Memory B cell (primary cell): ENCODE measurements at places on chromosomes 11 and 22.

- H3K27me3 ChIP-seq: no peaks in the 10 kb centered on the region
- H3K27ac ChIP-seq: peak overlapping the region; percentile 82
- H3K36me3 ChIP-seq: peaks cover 11% of the 10 kb centered on the region
- H3K4me1 ChIP-seq: peaks cover 28% of the 10 kb centered on the region
- peak overlapping the region; percentile 90 for H3K4me3 ChIP-seq
- no peak for DNase-seq
Measured at GRCh38 chr22:36387709-36387958, 133 bp downstream of the MYH9 start.

DNA sequence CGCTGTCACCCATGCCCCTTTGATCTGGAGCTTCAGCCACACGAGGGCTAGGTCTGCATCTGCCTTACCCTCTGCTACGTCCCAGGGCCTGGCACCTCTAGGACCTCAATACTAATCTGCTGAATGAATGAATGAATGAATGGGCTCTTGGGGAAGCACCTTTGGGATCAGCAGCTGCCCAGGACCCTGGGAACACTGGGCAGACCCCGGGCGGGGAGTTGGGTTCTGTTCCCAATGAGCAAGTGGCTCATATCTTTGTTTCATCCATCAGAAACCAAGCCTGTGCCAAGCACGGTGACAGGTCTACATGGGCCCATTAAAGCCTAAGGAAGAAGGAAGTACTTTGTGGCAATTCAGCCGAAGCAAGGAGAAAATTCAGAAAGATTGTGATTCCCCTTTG, 41.5 kb upstream of the SHISAL1 start:
- no peaks in the 10 kb centered on the region for H3K36me3 ChIP-seq
- no peak for DNase-seq
- no peaks in the 10 kb centered on the region for H3K4me1 ChIP-seq
- H3K4me3 ChIP-seq: no peak overlapping the region

GRCh38 chr22:17858033-17858432, 83.8 kb upstream of the BID start:
- no peak for DNase-seq
- no peak overlapping the region for H3K27ac ChIP-seq
- peaks cover 10% of the 10 kb centered on the region for H3K36me3 ChIP-seq
- H3K27me3 ChIP-seq: no peaks in the 10 kb centered on the region

DNA sequence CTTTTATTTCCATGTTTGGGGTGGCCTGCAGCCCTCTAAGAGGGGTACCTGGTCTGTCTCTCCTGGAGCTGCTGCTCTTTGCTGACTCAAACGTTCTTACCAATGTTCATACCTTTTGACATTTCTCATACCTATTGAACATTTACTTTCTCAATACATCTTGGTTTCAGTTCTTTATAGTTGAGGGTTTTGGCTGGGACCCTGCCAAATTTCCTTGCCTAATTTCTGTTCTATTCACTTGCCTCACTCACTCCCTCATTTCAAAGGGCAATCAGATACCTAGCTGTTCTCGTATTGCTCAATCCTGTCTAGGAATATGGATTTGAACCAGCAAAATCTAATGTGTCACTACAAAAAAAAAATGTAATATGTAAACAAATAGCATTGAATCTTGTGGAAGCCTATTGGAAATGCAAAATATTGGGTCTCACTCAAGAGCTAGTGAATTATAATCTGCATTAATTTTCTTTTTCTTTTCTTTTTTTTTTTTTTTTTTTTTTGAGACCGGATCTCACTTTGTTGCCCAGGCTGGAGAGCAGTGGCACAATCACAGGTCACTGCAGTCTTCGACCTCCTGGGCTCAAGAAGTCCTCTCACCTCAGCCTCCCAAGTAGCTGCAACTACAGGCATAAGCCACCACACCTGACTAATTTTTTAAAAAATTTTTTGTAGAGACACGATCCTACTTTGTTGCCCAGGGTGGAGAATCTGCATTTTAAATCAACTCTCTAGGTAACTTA, 7.5 kb downstream of the OR6M1 start:
- H3K27ac ChIP-seq: no peak overlapping the region
- no peaks in the 10 kb centered on the region for H3K36me3 ChIP-seq
- DNase-seq: no peak
- peaks cover 2% of the 10 kb centered on the region for H3K27me3 ChIP-seq

- peaks cover 13% of the 10 kb centered on the region for H3K4me1 ChIP-seq
- no peak for DNase-seq
- peak overlapping the region; percentile 28 for H3K27ac ChIP-seq
- no peaks in the 10 kb centered on the region for H3K27me3 ChIP-seq
- H3K36me3 ChIP-seq: peaks cover 27% of the 10 kb centered on the region
- H3K4me3 ChIP-seq: no peak overlapping the region
Measured at GRCh38 chr22:45693835-45694234, 22.2 kb downstream of the ATXN10 start.

GRCh38 chr11:109300211-109300610, 121.8 kb upstream of the C11orf87 start:
- H3K27me3 ChIP-seq: no peaks in the 10 kb centered on the region
- no peaks in the 10 kb centered on the region for H3K4me1 ChIP-seq
- H3K27ac ChIP-seq: no peak overlapping the region
- no peaks in the 10 kb centered on the region for H3K36me3 ChIP-seq
- DNase-seq: no peak

- H3K4me1 ChIP-seq: peaks cover 2% of the 10 kb centered on the region
- H3K27ac ChIP-seq: no peak overlapping the region
- no peak for DNase-seq
Measured at GRCh38 chr11:17600316-17601255, 53.5 kb downstream of the OTOG start.

- no peaks in the 10 kb centered on the region for H3K4me1 ChIP-seq
- no peak for DNase-seq
- no peaks in the 10 kb centered on the region for H3K36me3 ChIP-seq
- H3K4me3 ChIP-seq: no peak overlapping the region
- no peak overlapping the region for H3K27ac ChIP-seq
- H3K27me3 ChIP-seq: peaks cover 19% of the 10 kb centered on the region
Measured at GRCh38 chr22:49685686-49686085, 142.0 kb downstream of the BRD1 start.

DNA sequence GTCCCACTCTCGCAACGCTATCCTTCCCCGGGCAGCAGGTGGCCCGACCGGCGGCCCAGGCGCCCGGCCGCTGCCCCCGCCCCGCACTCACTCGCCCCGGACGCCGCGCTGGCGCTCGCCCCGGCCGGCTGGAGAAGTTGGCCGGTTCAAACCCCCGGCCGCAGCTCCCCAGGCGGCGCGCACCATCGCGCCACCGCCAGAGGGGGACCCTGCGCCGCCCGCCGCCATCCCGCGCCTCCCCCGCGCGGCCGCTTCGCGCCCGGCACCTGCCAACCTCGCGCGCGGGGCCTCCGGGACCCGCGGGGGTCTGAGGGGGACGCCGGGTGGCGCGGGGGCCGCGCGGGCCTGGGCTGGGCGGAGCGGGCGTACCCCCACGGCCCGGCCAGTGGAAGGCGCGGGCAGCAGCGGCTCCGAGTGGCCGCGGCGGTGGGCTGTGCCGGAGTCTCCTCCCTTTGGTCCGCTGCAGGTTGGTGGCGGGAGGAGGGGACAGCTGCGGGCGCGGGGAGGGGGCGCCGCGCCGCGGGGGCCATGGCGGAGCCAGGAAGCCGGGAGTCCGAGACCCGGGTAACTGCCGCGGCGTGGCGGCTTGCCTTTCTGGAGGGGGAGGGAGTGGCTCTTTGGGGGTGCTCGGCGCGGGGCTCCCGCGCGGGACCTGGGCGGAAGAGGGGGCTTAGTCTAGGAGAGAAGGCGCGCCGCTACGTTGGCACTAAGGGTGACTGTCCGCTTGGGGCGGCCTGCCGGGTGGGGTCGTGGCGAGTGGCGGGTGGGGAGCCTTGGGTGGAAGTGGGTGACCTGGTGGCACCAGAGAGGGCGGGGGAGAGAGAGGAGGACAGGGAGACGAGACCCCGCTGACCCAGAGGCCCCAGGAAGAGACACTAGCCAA, at the start of the genes MPST and TST:
Gene MPST (plus strand): TSS at position 434 of the 883 bp plus-strand sequence. CDS start 95 bp downstream, at position 529.
Gene TST (minus strand): TSS at position 139 of the 883 bp plus-strand sequence. CDS start 715 bp downstream, outside the sequence.
- H3K36me3 ChIP-seq: no peaks in the 10 kb centered on the region
- DNase-seq: peak; percentile 41
- H3K27me3 ChIP-seq: peaks cover 1% of the 10 kb centered on the region
- H3K27ac ChIP-seq: peak within 1 kb of the TSS; percentile 20
- H3K4me3 ChIP-seq: peak within 1 kb of the TSS; percentile 84

DNA sequence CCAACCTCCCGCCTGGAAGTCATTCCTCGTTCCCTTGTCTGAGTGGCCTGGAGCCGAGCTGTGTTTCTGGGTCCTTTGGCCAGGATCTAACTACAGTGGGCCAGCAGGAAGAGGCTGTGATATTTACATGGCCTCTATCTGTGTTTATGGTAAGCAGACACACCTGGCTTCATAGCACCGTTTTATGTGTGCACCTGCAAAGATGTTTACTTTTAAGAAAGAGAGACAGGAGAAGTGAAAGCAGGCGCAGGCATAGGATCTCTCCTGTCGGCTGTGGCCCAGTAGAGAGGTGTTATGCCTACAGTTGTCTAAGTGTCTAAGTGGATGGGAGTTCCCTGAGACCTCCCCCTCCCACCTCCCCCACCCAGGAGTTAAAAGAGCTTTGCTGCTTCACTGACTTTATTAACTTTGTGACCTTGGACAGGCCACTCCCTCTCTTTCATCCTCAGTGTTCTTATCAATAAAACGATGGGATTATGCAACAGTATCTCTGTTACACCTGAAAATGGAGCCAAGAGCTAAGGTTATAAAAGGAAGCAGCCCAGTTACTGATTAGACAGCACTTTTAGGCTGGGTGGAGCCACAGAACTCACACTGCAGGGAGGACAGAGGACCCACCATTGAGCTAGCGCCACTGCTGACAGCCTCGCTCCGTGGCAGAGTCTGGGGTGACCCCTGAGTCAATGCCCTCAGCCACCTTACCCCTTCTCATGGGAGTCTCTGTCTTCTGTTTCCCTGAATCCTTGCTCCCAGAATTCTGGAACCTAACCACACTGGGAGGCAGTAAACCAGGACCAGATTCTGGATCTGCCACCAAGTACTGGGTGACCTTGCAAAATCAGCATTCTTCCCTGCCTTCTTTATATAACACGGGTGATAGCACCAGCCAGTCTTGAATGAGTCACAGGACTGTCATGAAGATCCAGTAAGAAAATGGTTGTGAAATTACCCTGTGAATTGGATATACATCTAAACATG, 22.0 kb downstream of the ST14 start:
- peak overlapping the region; percentile 96 for H3K27ac ChIP-seq
- peak; percentile 34 for DNase-seq
- H3K4me1 ChIP-seq: peaks cover 54% of the 10 kb centered on the region
- peak overlapping the region; percentile 73 for H3K4me3 ChIP-seq
- H3K27me3 ChIP-seq: no peaks in the 10 kb centered on the region
- H3K36me3 ChIP-seq: peaks cover 5% of the 10 kb centered on the region

DNA sequence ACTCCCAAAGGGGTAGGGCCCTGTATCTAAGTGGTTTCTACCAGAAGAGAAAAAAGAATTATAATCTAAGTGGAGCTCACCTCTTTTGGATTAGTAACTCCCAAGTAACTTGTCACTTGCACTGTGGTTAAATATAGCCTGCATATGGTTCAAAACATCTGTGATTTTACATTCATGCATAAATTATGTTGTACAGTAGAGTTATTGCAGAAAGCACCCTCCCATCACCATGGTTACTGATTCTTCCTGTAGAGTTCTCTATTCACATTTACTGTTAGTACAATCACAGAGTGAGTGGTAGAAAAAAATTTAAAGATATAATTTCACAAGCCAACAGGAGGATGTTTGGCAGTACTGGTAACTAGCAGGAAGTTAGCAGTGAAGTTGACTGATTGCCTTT, 80.4 kb downstream of the LRRC4C start:
- H3K4me1 ChIP-seq: no peaks in the 10 kb centered on the region
- no peak overlapping the region for H3K27ac ChIP-seq
- no peak for DNase-seq
- no peak overlapping the region for H3K4me3 ChIP-seq
- H3K27me3 ChIP-seq: no peaks in the 10 kb centered on the region
- H3K36me3 ChIP-seq: no peaks in the 10 kb centered on the region

GRCh38 chr11:102832612-102833011, 10.8 kb downstream of the MMP3 start:
- H3K4me3 ChIP-seq: no peak overlapping the region
- H3K4me1 ChIP-seq: no peaks in the 10 kb centered on the region
- H3K27me3 ChIP-seq: peaks cover 13% of the 10 kb centered on the region
- H3K36me3 ChIP-seq: no peaks in the 10 kb centered on the region

- peaks cover 2% of the 10 kb centered on the region for H3K27me3 ChIP-seq
- no peak overlapping the region for H3K27ac ChIP-seq
- no peak for DNase-seq
- peaks cover 3% of the 10 kb centered on the region for H3K4me1 ChIP-seq
Measured at GRCh38 chr11:73234471-73235181, 16.5 kb downstream of the P2RY2 start.

GRCh38 chr11:88809126-88809525, 256.7 kb downstream of the GRM5 start:
- no peaks in the 10 kb centered on the region for H3K36me3 ChIP-seq
- H3K4me3 ChIP-seq: no peak overlapping the region
- DNase-seq: no peak

DNA sequence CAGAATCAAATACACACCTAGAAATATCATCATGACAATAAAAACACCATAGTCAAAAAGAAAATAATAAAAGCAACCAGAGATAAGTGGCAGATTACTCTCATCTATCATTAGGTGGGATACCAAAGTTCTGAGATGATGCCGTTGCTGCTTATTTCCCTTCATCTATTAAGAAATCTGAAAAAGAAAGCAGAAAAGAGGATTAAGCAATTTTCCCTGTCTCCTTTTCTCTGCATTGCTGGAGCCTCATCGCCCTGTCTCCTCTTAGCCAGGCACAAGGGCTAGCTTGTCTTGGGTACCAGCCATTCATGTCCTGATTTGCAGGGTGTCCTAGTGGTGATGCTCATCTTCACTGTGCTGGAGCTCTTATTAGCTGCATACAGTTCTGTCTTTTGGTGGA, 3.9 kb upstream of the MS4A14 start:
- no peak overlapping the region for H3K4me3 ChIP-seq
- peaks cover 45% of the 10 kb centered on the region for H3K4me1 ChIP-seq
- no peak for DNase-seq
- no peaks in the 10 kb centered on the region for H3K27me3 ChIP-seq
- no peak overlapping the region for H3K27ac ChIP-seq

DNA sequence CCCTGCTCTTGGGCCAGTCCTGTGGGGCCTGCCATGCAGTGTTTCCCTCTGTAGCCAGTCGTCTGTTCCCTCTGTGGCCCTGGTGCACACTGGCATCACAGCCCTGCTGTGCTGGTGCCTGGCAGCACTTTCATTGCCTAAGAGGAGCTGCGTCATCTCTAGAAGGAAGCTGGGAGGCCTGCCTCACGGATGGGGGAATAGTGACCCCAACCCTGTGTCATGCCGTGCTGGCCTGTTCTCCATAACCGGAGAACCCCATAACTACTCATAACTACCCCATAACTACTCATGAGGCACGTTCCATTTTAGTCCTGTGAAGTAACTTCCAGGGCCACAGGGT, 14.0 kb downstream of the RAB36 start:
- H3K27ac ChIP-seq: no peak overlapping the region
- H3K4me3 ChIP-seq: no peak overlapping the region
- no peaks in the 10 kb centered on the region for H3K36me3 ChIP-seq
- H3K27me3 ChIP-seq: no peaks in the 10 kb centered on the region
- H3K4me1 ChIP-seq: peaks cover 5% of the 10 kb centered on the region

GRCh38 chr11:67277231-67277961, 11.1 kb downstream of the GRK2 start:
- peaks cover 41% of the 10 kb centered on the region for H3K4me1 ChIP-seq
- no peaks in the 10 kb centered on the region for H3K27me3 ChIP-seq
- H3K36me3 ChIP-seq: peaks cover 21% of the 10 kb centered on the region
- peak overlapping the region; percentile 79 for H3K4me3 ChIP-seq

GRCh38 chr11:61362542-61362875, 335 bp downstream of the TMEM138 start:
- peak; percentile 35 for DNase-seq
- peaks cover 26% of the 10 kb centered on the region for H3K4me1 ChIP-seq
- peak overlapping the region; percentile 95 for H3K27ac ChIP-seq
- H3K27me3 ChIP-seq: no peaks in the 10 kb centered on the region
- H3K36me3 ChIP-seq: peaks cover 1% of the 10 kb centered on the region
- peak overlapping the region; percentile 97 for H3K4me3 ChIP-seq
